ENCODE measurements at places on chromosomes 3 and 15. TPM values are rescaled to one million over a fixed set of nuclear protein-coding genes. Genes with fewer than 3 reads are reported as not detected.

- H3K27ac ChIP-seq: no peak overlapping the region
- H3K4me3 ChIP-seq: no peak overlapping the region
- H3K4me1 ChIP-seq: no peaks in the 10 kb centered on the region
Observed at GRCh38 chr3:43958005-43958770, 267.4 kb downstream of the ABHD5 start.

- H3K27me3 ChIP-seq: no peaks in the 10 kb centered on the region
- DNase-seq: no peak
- peaks cover 64% of the 10 kb centered on the region for H3K36me3 ChIP-seq
- H3K4me1 ChIP-seq: no peaks in the 10 kb centered on the region
Observed at GRCh38 chr15:37040072-37040742, 60.1 kb downstream of the MEIS2 start.

DNA sequence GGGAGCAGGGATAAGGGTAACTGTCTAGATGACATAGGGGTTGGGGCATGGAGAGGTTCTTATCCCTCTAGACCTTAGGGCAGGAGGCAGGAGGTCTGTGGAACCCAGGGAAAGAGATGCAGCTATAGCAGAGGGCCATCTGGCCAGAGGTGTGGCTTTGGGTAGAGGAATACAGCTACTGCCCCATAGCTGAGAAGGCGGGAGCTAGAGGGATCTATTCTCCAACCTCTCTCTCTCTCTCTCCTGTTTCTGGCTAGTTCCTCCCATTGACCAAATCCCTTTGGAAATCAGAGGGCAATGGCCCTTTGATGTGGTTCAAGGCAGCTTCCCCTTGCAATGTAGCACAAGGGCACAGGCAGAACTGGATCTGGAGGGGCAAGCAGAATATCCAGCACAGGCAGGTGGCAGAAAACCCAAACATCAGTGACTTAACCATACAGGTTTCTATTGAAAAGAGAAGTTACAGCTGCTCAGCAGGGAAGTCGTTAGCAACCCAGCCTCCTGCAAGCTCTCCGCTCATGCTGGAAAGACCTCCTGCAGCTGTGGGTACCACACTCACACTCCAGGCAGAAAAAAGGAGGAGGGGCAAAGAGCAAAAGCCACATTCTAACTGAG, 22.3 kb upstream of the LMOD3 start:
- DNase-seq: no peak
- no peak overlapping the region for H3K4me3 ChIP-seq
- no peak overlapping the region for H3K27ac ChIP-seq

Gene NMD3
- 105 TPM for total RNA-seq

Gene EFL1
- 16.6 TPM for total RNA-seq

DNA sequence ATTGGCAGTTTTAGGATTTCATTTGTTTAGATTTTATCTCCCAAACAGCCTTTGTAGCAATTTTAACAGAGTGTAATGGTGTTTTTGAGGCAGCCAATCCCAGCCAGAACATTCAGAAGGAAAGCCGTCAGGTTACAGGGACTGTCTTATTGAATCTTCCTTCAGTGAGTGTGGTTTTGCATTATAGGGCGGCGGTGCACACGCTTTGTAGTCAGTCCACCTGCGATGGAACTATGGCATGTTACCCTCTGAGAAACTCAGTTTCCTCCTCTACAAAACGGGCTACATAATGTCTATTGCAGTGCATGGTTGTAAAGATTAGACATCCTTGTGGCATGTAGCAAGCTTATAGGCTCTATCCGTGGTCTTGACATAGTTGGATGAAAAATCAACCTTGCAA, 1.0 kb downstream of the LRRC28 start:
- DNase-seq: no peak
- no peaks in the 10 kb centered on the region for H3K4me1 ChIP-seq
- no peaks in the 10 kb centered on the region for H3K36me3 ChIP-seq
- H3K27me3 ChIP-seq: no peaks in the 10 kb centered on the region

Gene SUSD5
- total RNA-seq: not detected
